NCI-H446 (cell line): ENCODE measurements at places on chromosomes 13 and 19.

DNA sequence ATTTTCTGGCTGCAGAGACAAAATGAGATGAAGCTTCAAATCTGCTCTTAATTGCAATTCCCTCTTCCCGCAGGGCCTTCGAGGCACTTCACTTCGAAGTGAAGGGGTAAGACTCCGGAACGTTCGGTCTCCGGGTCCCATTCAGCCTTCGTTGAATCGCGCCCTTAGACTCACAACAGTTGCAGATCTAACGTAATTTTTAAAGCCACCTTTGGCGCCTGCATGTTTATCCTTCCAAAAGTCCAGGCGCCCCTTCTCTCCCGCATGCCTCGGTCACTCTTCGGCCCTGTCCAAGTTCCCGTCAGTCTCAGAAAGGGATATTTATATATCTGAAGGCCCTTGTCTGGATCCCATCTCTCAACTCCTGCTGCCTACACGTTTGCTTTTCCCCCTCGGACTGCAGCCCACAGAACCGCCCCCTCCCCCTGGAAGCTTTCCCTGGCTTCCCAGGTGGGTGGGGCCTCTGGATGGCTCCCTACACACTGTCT is 915 bp upstream of the KCTD12 start:
- DNase-seq, result no peak

DNA sequence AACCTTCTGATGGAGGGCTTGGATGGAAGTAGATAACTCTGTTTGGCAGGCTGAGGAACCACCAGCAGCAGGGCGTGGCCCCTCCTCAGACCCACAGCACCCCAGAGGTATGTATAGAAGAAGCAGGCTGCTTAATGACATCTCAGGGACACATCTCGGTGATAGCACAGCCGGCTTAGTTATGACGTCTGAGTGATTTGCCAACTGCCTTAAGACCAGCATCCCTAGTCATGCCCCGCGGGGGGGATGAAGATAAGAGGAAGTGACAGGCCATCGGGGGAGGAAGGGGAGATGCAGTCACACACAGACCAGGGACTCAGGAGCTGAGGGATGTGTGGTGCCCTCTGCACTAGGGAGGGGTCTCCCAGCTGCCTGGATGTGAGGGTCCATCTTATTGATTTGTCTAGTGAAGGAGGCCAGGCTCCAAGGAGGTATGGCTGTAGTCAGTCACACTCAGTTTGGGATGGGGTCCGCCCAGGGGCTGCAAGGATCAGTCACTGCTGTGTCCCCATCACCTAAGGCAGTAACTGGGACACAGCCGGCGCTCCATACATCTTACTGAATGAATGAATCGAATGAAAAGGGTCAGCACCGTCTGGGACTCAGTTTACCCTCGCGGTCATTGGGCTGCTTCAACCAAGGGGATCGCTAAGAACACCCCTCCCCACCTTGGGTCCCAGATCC is 19.2 kb upstream of the ERCC1 start:
- DNase-seq, result no peak

GRCh38 chr19:40801426-40802299 is 2.7 kb downstream of the EGLN2 start:
- no peak for DNase-seq

DNA sequence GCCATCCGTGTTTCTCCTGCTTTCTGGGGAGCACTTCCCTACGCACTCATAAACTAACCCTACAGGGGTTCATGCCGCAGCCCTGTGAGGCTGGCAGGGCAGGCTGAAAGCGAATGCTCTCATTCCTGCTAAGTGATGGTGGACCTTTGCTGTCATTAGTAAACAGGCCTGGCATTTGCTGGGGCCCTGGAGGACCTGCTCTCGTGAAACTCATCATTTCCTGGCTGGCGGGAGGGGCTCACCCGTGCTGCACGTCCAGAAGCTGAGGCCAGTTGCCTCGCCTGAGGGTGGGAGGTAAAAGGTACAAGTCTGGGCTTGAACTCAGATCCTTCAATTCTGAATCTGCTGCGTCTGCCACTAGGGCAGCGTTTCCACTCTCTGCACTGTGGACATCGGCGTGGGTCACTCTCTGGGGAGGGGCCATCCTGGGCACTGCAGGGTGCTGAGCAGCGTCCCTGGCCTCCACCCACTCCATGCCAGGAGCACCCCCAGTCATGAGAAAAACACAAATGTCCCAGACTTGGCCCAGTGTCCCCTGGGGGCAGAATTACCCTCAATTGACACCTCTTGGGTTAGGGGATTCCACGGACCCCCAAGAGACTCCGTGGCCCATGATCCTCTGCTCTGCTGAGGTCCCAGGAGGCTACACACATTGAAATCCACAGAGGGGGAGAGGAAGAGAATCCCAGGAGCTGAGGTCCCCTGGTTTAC is 7.0 kb downstream of the MOB3A start:
- DNase-seq, result no peak

DNA sequence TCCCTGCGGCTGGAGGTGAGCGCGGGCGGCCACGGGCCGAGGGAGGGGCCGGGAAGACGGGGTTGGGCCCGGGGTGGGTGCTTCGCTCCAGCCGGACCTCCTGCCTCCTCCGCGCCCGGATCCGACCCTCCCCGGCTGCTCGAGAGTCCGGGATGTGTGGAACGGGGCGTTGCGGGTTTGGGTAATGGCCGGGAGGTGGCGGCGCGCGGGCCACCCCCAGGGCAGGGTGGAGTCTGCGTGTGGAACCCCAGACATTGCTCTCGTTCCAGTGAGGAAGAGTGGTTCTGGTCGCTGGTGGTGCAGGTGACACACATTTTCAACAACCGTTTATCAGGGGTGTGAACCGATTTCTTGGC is 38.8 kb downstream of the ARHGEF7 start:
- no peak for DNase-seq

DNA sequence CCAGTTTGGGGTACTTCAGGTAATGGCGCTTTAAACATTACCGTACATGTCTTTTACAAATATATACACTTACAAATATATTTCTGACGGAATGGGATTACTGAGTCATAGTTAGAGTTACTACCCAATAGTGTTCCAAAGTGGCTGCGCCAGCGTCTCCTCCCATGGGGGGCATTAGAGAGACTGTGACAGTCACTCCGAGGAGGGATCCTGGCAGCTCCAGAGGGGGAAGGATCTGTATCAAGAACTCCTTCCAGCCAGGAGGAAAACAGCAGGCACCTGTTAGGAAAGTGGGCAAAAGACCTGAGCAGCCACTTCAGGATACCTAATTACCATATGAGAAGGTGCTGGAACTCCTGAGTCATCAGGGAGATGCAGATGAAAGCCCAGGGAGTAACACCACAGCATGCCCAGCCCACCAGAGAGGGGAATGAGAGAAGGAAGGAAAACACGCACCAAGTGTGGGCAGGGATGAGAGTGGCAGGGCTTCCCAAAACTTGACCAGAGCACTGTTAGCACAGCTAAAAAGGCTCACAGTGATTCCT is 52.9 kb downstream of the SLC7A9 start:
- DNase-seq, result no peak

GRCh38 chr13:111971891-111972780 is 94.8 kb upstream of the SOX1 start:
- DNase-seq, result no peak

DNA sequence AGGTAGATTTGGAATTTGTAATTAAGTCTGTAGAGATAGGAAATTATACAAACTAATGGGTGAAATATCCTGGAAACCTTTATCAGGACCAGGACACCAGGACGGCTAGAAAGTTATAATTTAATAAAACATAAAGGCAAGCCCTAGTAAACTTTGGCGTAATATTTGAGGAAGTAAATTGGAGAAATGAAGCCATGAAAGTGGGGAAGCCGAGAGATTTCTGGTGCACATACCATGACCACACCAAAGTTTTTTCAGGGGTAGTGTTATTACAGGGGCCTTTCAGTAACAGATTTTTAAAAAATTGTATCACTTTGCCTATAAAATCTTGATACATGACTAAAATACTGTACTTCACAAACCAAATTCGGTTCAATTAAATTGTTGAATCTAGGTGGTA is 54.7 kb upstream of the URAD start:
- DNase-seq, result no peak

DNA sequence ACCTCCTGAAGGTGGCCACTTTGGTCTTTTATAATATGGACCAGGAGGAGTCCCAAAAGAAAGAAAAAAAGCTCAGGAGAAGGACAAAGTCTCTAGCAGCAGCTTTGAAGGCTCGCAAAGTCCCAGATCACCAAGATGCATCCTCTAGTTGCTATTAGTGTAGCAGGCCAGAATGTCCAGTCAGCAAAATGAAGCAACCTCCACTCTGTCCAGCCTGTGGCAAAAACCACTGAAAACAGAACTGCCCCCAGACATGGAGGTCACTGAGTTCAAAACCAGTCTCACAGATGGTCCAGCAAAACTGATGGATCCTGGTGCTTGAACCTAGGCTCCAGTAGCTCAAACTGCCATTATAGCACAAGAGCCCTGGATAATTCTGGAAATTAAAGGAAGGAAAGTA is 10.4 kb downstream of the LILRB4 start:
- no peak for DNase-seq

DNA sequence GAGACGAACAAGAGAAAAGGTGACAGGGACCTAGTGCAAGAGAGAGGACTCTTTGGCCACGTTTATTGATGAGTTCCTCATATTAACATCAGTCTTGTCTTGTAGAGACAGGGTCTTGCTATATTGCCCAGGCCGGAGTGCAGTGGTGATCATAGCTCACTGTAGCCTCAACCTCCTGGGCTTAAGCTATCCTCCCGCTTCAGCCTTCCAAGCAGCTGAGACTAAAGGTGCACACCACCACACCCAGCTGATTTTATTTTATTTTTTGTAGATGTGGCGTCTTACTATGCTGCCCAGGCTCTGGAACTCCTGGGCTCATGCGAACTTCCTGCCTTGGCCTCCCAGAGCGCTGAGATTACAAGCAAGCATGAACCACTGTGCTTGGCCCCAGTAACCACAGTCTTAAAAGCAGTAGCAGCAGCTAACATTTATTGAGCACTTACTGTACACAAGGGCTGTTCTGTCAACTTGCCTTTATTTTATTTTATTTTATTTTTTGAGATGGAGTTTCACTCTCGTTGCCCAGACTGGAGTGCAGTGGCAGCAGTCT is 1.1 kb upstream of the SH2D3A start:
- DNase-seq, result no peak

- DNase-seq, result no peak
Measured at GRCh38 chr13:94613051-94613450, 11.4 kb downstream of the GPR180 start.

- no peak for DNase-seq
Measured at GRCh38 chr13:107079423-107080049, 511.6 kb upstream of the ARGLU1 start.

DNA sequence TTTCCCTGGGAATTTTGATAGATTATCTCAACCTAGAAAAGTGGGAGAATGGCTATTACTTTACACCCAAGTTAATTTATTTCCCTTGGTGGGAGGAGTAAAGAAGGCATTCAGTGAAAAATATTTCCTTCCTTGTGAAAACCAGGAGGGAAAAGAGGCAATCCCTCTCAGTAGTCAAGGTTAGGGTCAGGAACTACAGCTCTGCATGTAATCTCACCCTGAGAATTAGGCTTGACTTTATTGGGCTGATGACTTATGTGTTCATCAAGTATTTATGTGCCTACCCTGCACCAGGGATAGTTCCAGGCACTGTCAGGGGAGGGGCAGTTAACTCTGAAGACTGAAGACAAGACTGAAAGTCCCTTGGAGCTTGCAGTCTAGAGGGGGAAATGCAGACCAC is 281.8 kb downstream of the DLEU7 start:
- DNase-seq, result no peak

DNA sequence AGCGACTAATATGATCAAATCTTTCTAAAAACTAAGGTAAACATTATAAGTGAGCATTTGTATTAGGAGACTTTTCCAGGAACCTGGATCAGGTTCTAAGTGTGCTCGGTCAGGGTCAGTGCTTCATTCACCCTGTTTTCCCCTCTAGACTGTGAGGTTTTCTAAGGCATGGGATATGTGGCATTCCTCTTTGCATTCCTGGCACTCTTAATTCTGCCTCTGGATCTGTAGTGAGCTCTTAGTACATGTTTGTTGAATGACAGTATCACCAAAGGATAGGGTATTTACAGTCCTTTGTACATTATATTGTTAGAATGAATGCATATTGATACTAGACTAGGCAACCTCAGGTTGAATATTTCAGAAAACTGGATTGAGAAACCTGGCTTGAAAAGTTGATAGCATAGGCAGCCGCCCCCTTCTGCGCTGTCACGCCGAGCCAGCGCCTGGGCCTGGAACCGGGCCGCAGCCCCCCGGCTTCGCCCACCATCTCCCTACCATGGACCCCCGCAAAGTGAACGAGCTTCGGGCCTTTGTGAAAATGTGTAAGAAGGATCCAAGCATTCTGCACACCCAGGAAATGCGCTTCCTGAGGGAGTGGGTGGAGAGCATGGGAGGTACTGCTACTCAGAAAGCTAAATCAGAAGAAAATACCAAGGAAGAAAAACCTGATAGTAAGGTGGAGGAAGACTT is 156.5 kb downstream of the KCNRG start:
- DNase-seq, result no peak

DNA sequence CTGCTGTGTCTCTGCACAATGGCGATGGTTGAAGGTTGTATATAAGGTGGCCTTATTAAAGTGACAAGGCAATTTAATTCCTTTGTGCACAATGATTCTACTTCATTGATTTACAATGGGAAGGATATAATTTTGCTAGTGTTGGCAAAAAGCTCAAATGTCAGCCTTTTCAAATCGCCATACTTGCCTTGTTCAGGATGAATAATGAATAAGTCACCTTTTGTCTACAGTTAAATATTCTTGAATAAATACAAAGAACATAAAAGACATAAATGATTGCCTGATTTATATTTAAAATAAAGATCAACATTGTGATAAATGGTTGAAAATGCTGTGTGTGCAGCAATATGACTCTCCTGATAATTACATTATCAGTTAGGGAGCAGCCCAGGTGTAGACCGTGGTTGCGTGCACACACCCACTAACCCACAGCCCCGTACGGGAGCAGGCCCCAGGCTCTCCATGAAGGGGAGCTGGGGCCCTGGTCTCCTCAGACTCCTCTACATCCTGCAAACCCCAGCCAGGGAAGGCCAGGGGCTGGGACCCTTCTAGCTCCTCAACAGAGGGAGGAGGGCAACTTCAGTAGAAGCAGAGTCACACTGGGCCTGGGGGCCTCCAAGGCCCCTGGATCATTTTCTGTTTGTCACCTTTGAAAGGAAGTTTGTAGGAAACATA is 64.9 kb downstream of the TEX29 start:
- no peak for DNase-seq

- DNase-seq, result no peak
Measured at GRCh38 chr19:49895566-49896297, 955 bp downstream of the IL4I1 start.

- DNase-seq, result no peak
Measured at GRCh38 chr13:40494946-40495620, 171.4 kb downstream of the FOXO1 start.

- no peak for DNase-seq
Measured at GRCh38 chr13:109012115-109012514, 382.7 kb downstream of the MYO16 start.

- DNase-seq, result no peak
Measured at GRCh38 chr13:81383444-81383843, 1042.5 kb upstream of the SPRY2 start.

GRCh38 chr13:86579662-86580061 is 780.4 kb upstream of the SLITRK6 start:
- no peak for DNase-seq

DNA sequence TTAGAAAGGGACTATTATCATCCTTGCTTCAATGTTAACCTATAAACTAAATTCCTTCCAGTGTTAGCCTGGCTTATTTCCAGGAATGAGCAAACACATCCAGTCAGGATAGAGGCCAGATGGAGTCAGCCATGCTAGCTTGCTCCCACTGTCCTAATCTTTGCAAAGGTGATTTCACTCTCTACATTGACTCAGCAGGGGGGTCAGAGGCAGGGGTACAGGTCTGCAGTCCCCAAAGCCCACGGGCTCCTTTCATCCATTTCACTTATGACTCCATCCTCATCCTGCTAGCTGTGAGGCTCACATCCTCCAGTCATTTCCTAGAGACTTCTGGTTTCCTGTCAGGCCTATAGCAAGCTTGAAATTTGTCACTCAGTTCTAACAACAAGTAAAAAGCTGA is 63.4 kb upstream of the CEACAM8 start:
- DNase-seq, result no peak
